Activated naive CD4-positive, alpha-beta T cell treated with anti-CD3 and anti-CD28 coated beads for 36 hours (primary cell): ENCODE measurements at places on chromosomes 4 and X.

GRCh38 chr4:173025131-173025530 lies 143.5 kb upstream of the GALNT7 start:
- peak; percentile 43 for DNase-seq

GRCh38 chr4:24472161-24472510 lies 112.2 kb downstream of the DHX15 start:
- DNase-seq, result peak; percentile 5

DNA sequence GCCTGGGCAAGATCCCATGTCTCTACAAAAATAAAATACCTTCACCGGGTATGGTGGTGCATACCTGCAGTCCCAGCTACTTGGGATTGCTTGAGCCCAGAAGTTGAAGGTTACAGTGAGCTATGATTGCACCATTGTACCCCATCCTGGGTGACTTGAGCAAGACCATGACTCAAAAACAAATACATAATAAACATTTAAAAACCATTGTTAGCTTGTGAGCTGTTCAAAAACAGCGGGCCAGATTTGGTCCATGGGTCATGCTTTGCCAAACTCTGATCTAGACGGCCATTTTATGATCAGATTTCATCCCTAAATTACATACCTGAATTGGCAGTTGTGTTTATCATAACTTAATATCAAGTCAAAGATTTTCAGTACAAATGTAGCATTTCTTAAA lies 76.0 kb upstream of the GPM6B start:
- no peak for DNase-seq

DNA sequence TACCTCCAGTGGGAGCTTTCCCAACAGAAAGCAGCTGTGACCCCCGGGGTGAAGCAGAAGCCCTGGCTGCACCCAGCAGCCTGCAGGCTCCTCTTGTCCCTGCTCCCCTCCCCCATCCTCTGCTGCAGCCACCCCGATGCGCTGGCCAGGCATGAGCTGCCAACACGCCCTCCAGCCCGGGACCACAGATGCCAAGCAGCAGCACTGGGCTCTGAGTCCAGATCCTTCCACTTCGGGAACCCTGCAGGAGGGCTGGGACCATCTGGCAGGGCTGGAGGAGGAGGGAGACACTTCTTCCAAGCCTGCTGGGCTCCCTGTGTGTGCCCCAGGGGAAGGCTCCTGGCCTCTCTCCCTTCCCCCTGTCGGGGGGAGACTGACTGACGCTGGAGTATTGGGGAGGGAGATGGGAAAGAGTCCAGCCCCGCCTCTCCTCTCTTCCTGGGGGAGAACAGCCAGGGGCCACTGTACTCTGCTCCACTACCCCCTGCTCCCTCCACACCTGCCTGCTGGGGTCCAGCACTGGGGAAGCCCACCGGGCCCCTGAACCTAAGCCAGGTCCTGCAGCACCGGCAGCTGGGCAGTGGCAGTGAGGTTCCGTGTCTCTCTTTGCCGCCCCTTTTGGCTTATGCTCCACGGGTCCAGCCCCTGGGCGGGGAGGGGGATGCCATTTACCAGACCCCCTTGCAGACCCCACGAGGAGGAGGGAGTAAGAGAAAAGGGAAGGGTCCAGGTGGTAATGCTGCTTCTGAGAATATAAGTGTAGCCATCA lies 55.7 kb downstream of the PPP2R2C start:
- DNase-seq, result no peak

DNA sequence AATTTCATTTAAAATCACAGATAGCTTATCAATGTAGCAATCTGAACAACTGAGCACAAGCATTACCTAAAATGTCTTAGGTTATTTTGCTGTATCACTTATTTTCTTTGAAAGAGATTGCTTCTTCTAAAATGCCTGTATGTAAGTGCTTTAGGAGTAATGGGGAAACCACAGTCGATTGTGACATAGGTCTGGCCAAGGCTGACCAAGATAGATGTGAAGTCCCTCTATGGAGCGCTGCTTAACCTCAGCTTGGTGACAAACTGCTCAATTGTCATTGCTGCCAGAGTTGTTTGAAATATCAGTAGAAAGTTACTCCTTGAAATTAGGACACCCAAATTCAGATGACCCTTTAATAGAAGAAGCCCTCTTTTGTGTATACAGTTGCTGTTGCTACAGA lies 401.9 kb upstream of the NDST4 start:
- DNase-seq, result no peak

DNA sequence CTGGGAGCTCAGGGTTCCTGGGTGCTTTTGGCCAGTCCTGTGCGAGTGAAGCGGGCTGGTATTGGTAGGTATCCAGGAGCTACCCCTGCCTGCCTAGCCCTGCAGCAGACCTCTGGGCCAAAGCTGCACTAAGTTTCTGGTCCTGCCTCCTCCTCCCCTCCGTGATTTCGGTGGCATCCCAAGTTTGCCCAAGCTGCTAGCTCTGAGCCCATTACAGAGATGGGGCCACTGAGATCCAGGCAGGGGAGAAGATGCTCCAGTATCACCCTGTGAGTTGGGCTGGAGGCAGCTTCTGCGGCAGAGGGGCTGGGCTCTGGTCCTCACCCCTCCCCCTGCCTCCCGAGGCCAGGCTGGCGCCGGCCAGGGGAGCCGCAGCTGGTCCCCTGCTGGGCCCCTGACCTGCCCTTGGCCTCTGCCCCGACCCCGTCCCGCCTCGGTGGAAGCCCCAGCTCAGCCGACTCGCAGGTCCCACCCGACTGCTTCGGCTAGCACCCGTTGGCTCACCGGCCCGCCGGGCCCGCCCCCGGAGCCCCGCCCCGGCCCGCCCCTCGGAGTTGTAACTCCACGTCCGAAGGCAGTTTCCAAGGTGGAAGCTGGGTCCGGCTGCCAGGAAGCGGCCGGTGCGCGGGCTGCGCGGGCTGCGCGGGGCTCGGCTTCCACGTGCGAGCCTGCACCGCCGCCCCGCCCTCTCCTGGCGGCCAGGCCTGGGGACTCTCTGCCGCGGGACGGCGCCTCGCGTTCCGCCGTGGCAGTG lies at the start of gene DUSP9:
Gene DUSP9, plus strand, starts transcription at position 584 of the 754 bp plus-strand sequence. CDS start 751 bp downstream, outside the sequence.
- no peak for DNase-seq

- no peak for DNase-seq
Measured at GRCh38 chr4:87807402-87807801, 8.0 kb downstream of the IBSP start.

- no peak for DNase-seq
Measured at GRCh38 chrX:20529711-20530110, 263.0 kb upstream of the RPS6KA3 start.

- peak; percentile 14 for DNase-seq
Measured at GRCh38 chr4:120692964-120693363, 229.6 kb downstream of the PRDM5 start.

GRCh38 chrX:85454295-85454694 lies 74.8 kb upstream of the POF1B start:
- DNase-seq, result no peak

GRCh38 chr4:140742838-140743193 lies 13.4 kb downstream of the TBC1D9 start:
- no peak for DNase-seq

GRCh38 chr4:21181716-21182115 lies 481.5 kb downstream of the PACRGL start:
- DNase-seq, result no peak

DNA sequence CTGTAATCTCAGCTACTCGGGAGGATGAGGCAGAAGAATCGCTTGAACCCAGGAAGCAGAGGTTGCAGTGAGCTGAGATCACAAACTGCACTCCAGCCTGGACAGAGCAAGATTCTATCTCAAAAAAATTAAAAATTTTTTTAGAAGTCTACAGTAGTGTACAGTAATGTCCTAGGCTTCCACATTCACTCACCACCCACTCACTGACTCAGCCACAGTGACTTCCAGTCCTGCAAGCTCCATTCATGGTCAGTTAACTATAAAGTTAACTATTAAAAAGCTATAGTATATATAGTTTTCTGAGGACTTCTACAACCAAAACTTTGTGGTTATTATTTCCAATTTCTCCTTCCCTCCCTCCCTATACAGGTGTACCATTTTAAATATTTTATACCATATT lies 34.7 kb upstream of the NEUROG2 start:
- no peak for DNase-seq

GRCh38 chrX:129824620-129825019 lies 19.1 kb downstream of the ZDHHC9 start:
- DNase-seq, result no peak

DNA sequence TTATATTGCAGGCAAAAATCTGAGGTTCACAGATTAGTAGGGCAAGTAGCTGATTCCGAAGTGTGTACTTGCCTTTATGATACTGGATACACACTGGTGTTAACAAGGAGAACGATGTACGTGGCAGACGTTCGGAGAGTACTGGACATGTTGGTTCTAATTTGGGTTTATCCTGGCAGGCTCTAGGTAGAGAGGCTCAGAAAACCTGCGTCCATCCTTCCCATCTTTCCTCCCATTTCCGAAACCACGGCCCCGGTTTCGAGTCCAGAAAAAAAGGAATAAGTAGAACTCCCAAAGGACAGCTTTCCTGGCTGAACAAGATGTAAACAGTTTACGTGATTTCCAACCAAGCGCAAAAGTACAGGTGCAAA lies 351 bp upstream of the SLC30A9 start:
- DNase-seq, result no peak

- DNase-seq, result no peak
Measured at GRCh38 chrX:9282325-9282724, 182.5 kb upstream of the TBL1X start.

- DNase-seq, result no peak
Measured at GRCh38 chr4:145565328-145565727, 53.9 kb upstream of the MMAA start.

- no peak for DNase-seq
Measured at GRCh38 chr4:182286035-182286434, 42.8 kb downstream of the TENM3 start.

DNA sequence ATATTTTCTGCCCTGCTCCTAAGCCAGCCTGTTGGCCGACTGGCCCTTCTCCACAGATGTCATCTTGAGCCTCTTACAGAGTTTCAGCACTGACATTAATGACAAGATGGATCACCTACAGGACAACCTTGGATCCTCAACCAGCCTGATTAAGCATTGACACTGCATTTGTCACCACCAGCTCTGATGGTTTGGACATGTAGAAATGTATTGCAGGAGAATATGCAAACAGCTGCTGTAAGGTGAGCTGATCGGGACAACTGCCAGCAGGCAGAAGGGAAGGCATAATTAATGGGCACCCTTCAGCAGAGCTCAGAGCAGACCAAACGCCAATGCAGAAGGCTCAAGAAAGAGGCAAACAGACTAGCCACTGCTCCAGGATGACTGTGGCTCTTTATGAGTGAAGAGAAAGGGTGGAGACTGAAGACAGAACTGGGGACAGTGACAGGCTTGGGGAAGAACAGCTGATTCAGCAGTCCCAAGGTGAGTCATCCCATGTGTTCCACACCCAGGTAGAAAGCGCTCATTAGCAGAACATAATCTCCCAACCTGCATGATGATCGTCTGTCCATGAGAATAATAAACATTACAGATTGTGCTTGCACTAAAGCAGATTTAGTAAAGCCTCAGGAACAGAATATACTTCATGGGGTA lies 6.7 kb downstream of the CORIN start:
- no peak for DNase-seq

- DNase-seq, result no peak
Measured at GRCh38 chrX:69289046-69289792, 124.0 kb upstream of the PJA1 start.

DNA sequence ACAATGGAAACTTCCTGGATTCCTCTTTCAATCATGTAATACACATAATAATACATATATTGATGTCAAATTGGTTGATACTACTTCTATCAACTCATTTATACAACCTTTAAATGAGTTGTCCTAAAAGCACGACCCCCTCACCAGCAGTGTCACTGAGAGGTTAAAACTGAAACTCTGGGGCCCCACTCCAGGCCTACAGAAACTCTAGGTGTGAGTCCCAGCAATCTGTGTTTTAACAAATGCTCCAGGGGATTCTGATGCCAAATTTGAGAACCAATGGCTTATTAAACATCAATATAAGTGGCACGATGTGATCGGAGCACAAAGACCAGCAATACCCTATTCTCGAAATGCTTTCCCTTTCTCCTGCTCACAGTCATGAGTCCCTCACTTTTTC lies 47.9 kb downstream of the ATP8A1 start:
- no peak for DNase-seq

DNA sequence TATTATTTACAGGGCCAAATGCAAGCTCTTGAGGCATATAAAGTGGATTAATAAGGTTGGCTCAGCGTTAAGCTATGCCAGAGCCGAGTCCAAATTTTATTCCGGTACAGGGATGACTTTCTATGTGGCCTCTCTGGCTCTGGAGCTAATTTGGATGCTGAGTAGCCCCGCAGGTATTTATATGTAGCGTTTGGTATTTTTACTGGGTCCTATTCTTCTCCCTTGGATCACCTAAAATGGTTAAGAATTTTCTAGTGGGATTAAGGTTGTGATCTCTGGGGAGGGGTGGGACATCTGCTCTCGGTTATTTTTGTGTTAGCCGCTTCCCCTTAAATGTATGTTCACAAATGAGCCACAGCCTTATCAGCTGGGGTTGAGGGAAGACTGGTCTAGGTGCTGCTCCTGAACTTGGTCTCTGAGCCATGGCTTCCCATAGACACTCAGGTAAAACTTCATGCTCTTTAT lies 49.4 kb downstream of the FHL1 start:
- DNase-seq, result no peak

- no peak for DNase-seq
Measured at GRCh38 chr4:126799416-126799815, 833.3 kb upstream of the INTU start.

- peak; percentile 52 for DNase-seq
Measured at GRCh38 chrX:47562615-47563243, 1.7 kb downstream of the ARAF start.

- no peak for DNase-seq
Measured at GRCh38 chr4:40040908-40041307, 15.7 kb upstream of the N4BP2 start.

GRCh38 chrX:11137543-11138139 lies 26.5 kb downstream of the HCCS start:
- DNase-seq, result no peak

DNA sequence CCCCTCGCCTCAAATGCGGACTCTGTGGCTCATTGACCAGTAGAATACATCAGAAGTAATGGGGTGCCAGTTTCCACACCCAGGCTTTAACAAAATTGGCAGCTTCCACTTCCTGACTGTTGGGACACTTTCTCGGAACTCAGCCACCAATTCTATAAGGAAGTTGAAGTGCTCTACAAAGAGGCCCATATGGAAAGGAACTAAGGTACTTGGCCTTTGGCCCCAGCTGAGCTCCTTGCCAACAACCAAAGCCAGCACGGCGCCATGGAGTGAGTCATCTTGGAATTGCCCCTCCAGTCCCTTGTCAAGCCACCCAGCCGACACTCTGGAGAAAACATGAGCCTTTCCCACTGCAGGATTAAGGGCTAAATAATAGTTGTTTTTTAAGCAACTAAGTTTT lies 262.2 kb upstream of the INTU start:
- DNase-seq, result no peak

- DNase-seq, result no peak
Measured at GRCh38 chr4:82785611-82786400, 12.8 kb downstream of the SCD5 start.
